ENCODE measurements at places on chromosomes 4 and X.

DNA sequence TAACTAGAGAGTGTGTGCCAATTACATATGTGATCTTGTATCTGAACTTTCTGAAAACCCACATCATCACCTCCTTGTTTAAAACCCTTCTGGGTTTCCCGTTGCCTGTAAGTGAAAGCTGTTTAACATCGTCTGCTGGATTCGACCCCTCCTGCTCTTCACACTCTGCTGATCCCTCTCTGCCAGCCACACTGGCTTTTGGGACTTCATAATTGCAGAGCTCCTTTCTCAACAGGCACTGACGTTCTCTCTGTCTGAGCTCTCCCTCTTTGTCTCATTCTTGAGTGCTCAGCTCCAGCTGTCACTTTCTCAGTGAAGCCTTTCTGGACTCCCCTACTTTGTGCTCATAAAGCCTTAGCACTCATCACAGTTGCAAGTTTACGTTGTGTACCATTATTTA, 153.9 kb downstream of the CEP135 start:
- DNase-seq: no peak

DNA sequence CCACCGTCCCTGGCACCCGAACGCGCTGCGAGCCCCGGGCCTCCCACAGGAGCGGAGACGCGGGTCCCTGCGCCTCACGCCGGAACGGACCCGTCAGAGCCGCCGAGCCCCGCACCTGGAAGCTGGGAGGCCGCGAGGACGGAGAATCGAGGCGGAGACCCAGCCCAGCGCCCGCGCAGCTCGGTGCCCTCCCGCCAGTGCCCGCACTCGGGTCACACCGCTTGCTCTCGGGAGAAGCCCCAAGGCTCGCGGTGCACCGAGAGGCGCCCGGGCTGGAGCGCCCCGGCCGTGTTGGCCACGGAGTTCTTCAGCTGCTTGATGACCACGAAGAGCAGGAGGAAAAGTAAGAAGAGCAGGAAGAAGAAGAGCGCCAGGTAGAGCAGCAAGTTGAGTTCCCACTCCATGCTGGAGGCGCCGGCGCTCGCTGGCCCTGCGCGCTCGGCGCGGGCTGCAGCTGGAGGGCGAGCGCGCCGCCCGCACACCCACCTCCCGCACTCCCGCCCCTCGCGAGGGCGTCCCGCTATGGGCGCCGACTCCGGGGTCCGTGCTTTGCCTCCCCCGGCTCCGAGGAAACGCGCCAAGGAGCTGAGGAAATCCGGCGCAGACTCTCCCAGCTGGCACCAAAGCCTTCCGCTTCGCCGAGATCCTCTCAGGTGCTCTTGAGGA, at the start of gene SMIM43:
Gene SMIM43, minus strand, starts transcription at position 463 of the 666 bp plus-strand sequence. Its CDS starts 59 bp downstream, at position 404.
- DNase-seq: no peak

GRCh38 chr4:107319386-107319785, 283.3 kb upstream of the DKK2 start:
- DNase-seq: no peak

GRCh38 chr4:120869613-120870278, 52.8 kb downstream of the PRDM5 start:
- no peak for DNase-seq

Measured in femur (tissue), 1 donor.